Keratinocyte (primary cell): ENCODE measurements at places on chromosomes 7 and 10.

DNA sequence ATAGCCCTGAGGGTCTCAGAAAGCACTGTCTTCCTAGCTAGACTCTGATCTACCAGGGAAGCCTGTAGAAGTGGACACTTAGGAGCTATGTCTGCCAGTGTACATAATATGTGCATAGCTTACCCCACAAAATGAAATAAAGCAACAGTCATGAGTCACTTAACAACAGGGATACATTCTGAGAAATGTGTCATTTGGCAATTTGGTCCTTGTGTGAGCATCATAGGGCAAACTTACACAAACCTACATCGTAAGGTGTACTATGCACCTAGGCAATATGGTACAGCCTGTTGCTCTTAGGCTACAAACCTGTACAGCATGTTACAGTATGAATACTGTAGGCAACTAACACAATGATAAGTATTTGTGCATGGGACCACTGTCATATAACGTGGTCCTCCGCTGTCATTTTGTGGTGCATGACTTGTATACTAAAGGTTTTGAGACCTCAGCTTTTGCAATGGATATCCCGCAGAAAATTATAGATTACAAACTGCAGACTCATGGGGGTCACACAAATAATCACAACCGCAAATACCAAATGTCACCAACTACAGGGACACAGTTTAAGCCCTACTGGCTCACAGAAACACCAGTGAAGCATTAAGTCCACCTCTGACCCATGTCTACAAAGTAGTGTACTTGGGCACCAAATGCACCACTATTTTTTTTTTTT lies 1.7 kb downstream of the URGCP start:
- no peak for DNase-seq

- no peak for DNase-seq
These were observed 360.0 kb downstream of the MAGI2 start for GRCh38 chr7:79093421-79093820.

DNA sequence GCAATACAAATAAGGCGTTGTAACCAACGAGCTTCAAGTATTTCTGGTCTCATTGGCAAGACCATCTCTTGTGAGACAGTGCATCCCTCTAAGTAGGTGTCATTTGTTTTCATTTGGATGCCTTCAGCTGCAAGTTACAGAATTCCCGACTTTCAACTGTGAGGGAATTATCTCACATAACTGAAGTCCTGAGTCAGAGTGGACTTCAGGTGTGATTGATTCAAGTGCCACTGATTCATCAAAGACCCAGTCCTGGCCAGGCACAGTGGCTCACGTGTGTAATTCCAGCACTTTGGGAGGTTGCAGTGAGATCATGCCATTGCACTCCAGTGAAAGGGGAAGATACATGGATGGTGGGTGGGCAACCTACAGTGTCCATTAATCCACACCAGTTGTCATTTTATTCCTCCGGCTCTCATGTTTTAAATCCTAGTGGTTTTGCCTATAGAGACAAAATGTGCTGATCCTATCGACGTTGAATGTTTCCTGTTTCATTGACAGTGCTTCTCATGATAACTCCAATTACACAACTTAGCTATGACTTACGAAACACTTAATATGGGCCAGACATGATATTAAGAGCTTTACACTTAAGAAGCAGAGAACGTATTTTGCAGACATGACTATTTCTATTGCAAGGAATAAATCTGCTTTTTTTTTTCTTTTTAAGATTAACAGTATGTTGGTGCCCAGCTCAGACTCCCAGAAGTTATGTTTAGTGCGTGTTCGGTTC lies 268.0 kb downstream of the FRMD4A start:
- no peak for DNase-seq

- no peak for DNase-seq
These were observed 440 bp downstream of the CTNNA3 start for GRCh38 chr10:67695555-67695954.

DNA sequence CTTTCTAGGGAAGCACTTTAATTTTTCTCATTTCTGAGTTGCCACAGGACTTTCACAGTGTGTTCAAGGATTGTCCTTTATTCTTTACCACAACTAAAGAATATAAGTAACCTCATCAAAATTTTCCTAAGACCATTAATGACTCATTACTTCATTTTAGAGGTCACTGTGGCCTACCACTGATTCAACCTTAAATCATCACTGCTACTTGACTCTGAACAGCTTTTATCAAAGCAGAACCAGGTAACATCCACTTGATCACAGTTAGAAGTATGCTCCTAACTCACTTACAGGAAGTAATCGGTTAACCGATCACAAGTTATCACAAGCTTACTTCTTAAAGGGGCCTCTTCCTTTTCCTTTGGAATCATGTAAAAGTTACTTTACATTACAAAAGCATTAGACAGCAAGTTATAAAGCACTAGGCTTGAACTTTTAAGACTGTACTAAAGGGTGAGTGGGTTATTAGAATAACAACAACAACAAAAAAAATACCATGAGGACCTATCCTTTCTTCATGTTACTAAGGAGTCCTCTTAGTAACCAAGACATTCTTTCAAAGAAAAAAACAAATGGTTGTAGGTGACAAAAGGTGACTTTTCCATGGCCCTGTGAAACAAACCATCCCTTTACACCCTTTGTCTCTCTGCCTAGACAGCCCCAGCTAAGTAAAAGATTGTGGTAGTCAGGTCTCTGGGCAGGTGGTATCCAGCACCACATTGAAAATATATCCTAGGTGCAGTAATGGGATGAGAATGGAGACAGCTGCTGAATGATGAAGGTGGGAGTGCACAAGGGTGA lies 40.0 kb upstream of the PDK4 start:
- no peak for DNase-seq

DNA sequence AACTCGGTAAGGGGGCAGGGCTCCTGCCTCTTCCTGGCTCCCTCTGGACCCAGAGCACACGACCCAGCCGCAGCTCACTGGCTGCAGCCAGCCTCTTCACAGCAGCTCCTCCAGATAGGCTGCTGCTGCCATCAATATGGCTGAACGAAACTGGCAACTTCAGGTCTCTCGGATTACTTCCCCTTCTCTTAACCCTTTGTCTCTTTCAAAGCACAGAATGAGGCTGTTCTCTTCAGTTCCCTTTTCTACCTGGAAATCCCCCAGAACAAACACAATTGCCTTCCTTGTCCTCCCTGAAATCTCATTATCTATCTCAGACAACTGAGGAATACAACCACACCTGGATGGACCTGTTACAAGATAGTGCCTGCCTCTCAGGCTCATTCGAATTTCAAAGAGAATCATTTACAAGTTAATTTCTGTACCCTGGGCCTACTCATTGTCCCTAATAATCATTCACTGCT lies 193.4 kb upstream of the MBL2 start:
- no peak for DNase-seq

DNA sequence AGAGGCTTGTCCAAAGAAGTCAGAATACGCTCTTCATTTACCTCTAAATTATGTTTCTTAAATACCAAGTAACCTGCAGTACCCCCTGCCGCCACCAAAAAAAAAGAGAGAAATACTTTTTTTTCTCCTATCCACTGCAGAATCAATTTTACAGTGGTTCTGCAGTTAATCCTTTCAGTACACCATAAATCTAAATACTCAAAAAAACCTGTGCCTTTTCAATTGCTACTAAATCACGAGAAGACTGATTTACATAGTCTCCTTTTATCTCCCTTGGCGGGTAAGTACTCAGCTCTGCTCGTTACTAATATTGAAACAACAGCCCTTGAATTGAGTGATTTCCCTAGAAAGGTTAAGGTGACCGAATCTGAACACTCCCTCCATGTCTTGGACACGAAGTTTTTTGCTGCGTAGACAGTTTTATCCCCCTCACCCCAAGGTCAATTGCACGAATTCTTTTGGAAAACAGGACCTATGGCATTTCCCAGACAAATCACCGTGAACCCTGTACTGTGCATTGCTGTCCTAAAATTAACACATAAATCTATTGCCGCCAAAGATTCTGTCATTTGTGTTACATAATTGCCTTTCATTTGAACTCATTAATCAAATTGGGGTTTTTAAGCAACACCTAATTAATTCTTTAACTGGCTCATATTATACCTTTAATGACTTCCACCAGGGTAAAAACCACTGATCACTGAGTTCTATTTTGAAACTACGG lies 512 bp upstream of the VIM start:
- DNase-seq, result no peak

DNA sequence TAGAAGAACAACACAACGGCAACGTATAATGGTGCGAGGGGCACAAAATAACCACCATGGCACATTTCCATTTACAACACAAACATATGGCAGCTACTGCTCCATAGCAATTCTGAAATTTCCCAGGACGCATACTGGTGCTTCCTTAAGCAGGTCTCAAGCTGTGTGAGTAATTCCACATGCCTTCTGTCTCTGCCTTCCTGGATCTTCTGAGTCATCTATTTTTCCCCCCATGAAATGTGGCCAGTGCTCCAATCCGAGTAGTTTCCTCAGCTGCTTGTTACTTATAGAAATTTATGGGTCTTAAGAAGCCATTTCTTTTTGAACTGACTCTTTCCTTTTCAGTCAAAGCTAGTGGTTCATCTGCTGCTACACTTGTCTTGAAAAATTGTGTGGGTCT lies 256.6 kb upstream of the KLF6 start:
- no peak for DNase-seq

- no peak for DNase-seq
These were observed 117.0 kb upstream of the EGFR start for GRCh38 chr7:54901840-54902239.

DNA sequence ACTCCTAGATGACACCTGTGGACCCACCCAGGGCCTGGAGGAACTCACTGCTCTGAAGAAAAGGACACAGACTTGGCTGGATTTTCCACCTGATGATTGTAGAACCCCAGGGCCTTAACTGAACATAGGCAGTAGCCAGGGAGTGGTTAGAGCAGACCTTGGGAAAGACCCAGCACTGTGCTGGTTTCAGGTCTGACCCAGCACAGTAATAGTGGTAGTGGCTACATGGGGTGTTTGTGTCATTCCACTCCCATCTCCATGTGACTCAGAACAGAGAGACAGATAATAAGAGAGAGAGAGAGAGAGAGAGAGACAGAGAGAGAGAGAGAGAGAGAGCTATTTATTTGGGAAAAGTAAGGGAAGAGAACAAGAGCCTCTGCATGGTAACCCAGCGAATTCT lies 239.1 kb upstream of the MEOX2 start:
- DNase-seq, result no peak

DNA sequence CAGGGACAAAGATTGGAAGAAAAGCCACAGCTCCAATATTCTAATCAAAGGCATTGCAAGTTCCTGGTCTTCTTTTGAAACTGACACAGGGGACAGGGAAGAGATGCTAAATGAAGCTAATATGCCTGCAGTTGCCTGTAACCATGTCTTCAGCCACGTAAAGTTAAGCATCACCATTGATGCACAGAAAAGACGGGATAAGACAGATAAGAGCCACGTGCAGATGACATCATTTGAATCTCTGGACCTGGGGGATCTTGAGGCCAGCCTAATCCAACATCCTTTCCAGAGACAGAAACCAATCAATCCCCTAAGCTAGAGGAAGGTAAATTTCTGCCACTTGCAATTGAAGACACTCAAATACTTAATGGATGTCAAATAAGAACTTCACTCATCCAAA lies 93.4 kb downstream of the PIP4K2A start:
- no peak for DNase-seq

- no peak for DNase-seq
These were observed 17.7 kb upstream of the PDCD4 start for GRCh38 chr10:110853921-110854605.

DNA sequence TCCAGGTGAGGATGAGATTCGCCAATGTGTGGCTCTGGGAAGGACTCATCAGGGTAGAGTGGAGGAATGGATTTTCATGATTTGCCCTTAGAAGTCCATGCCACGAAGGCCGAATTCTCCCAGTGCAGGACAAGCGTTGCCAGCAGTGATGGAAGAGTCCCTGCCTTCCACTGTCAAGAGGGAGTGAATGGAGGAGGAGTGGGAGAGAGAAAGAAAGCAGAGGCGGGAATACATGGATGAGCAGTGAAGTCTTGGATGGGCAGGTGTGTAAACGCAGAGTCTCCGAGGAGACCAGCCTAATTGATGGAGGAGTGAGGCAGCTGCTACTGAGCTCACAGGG lies 419.2 kb downstream of the GLRX3 start:
- DNase-seq, result no peak

GRCh38 chr7:100516135-100516812 lies 22.7 kb upstream of the AGFG2 start:
- no peak for DNase-seq

DNA sequence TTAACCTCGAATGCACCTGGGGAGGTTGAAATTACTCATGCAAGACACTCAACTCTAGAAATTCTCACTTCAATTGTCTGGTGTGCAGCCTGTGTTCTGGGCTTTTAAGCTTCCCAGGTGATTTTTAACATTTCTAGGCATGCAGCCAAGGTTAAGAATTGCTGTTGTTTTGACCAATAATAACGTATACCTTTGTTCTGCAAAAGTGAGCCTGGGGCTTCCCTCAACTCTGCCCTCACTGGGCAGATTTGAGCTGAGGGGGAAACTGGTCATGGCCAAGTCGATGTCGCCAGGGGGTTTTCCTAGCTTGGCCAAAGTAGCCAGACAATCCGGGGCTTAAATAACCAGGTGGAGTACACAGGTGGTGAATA lies 568 bp downstream of the PRSS2 start:
- DNase-seq, result no peak

GRCh38 chr7:156238366-156239133 lies 402.0 kb upstream of the RNF32 start:
- DNase-seq, result no peak

DNA sequence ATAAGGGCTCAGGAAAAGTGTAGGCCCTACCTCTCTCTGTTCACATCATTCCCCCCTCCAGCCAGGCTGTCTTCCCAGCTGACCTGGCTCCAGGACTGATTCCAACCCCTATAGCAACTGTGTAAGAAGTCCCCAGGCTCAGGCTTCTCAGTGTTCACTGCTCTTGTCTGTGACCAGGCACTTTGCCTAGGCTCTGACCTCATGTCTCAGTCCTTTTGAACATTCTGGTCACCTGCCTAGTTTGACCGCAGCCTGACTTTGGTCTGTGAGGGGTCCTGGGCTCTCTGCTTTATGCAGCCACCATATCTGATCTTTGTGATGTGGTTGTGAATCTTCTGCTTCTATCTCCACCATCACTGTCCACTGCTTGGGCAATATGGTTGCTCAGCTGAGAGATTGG lies 24.5 kb downstream of the HIF1AN start:
- DNase-seq, result no peak

DNA sequence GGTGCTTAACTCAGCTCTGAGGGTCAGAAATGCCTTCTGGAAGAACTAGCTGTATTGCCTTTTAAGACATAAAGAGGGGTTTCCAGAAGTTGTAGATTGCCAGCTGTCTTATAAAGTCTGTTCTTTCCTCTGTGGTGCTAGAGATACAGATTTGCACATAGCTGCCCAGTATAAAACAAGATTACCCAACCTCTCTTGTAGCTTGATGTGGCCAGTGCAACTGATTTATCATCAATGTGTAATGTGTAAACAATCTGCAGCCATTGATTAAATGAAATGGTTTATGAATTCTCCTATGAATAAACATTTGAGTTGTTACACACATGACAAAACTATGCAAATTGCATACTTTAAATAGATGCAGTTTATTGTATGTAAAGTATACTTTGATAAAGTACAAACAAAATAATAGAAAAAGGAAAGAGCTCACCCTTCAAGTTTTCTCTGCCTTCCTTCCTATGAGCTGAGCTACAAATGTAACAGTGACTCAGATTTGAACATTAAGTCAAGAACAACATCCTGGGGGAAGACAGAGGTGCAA lies 195.2 kb downstream of the TMEM26 start:
- no peak for DNase-seq

- DNase-seq, result no peak
These were observed 64.8 kb downstream of the SGCE start for GRCh38 chr7:94591176-94591575.
